ENCODE measurements at places on chromosomes 5 and 9.
A peak's percentile ranks its signal among the peaks of the same experiment; 100 is the strongest.

DNA sequence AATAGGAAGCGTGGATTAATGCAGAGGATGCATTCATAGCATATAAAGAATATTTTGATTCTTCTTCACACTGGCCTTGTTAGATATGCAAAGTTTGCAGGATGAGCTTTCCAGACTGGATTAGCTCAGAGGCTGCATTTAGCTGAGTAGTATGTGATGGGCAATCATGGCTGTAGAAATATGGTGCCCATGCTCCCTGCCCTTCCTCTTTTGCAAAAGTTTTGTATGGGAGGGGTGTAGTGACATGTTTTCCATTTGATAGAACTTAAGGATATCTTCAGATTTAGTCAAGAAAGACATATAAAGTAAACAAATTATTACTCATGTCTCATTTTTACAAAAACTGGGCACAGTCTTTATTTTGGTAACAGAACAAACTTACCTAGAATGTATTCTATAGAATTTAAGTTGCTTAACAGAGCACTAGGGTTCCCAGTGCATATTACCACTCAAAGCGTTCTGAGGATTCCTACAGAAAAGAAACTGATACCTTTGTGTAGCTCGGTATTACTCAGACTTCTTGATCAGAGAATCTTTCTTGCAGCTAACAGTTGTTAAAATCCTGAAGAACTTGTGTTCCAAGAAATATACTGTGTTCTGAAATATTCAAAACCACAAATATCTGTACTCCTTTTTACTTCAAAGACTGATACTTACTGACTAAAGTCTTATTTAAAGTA lies 9.8 kb downstream of the GTF3C4 start:
- no peak for DNase-seq

DNA sequence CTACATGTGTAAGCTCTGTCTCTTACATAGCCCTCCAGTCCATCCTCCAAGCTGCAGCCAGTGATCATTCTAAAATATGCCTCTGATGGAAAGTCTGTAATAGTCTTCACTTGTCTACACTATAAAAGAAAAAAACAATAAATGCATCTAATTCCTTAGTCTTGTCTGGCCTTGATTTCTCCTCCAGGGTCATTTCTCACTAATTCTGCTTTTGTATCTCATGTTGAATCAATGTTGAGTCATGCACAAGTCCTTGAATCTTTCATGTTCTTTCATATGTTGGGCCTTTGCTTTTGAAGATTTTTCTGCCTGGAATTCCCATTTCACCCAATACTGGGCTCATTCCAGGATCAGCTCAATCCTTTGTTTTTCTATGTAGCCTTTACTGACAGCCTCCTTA lies 121.1 kb upstream of the TRIM32 start:
- peak; percentile 72 for DNase-seq

GRCh38 chr9:81685763-81686613 lies 3.4 kb downstream of the TLE1 start:
- no peak for DNase-seq

GRCh38 chr5:64939772-64940510 lies 171.2 kb downstream of the CWC27 start:
- DNase-seq, result peak; percentile 76

GRCh38 chr5:96745844-96746531 lies 61.8 kb downstream of the ERAP1 start:
- DNase-seq, result no peak

- no peak for DNase-seq
Observed at GRCh38 chr5:143213851-143214363, 189.6 kb downstream of the NR3C1 start.

- DNase-seq, result peak; percentile 47
Observed at GRCh38 chr5:177303121-177303924, at the start of the genes PRELID1 and RAB24. TSS of gene PRELID1 (plus strand) at chr5:177303799. CDS start at chr5:177303986, 187 bp downstream. TSS of gene RAB24 (minus strand) at chr5:177303719. CDS start at chr5:177303288, 431 bp downstream.

- DNase-seq, result no peak
Observed at GRCh38 chr9:120918931-120919842, 7.4 kb downstream of the TRAF1 start.

- DNase-seq, result no peak
Observed at GRCh38 chr5:138105709-138106108, 21.9 kb downstream of the WNT8A start.

- no peak for DNase-seq
Observed at GRCh38 chr5:179385914-179386313, 40.7 kb upstream of the ADAMTS2 start.

- peak; percentile 66 for DNase-seq
Observed at GRCh38 chr5:60287174-60287771, 393.7 kb upstream of the PDE4D start.

- no peak for DNase-seq
Observed at GRCh38 chr5:179767496-179768100, 26.2 kb upstream of the LTC4S start.

GRCh38 chr9:69009708-69010107 lies 4.2 kb downstream of the PRKACG start:
- peak; percentile 82 for DNase-seq

DNA sequence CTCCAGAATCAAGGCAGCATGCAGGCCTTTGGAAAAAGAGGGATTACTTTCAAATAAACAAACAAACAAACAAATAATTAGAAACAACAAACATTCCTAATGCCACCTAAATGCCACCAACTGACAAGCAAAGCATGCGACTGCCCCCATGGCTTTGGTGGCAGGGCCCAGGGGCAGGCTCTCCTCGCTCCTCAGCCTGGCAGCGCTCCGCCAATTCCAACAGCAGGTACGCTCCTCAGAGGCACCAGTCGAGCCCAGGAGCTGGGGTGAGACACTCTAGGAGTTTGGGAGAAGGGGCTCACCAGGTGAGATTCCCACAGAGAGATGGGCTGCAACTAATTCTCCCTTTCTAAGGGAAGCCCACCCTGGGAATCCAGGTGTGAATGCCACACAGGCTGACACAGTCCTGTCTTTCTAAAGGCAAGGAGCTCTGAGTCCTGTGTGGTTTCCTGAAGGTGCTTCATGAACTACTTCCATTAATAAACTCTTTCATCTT lies 27.8 kb downstream of the CSF2 start:
- no peak for DNase-seq

DNA sequence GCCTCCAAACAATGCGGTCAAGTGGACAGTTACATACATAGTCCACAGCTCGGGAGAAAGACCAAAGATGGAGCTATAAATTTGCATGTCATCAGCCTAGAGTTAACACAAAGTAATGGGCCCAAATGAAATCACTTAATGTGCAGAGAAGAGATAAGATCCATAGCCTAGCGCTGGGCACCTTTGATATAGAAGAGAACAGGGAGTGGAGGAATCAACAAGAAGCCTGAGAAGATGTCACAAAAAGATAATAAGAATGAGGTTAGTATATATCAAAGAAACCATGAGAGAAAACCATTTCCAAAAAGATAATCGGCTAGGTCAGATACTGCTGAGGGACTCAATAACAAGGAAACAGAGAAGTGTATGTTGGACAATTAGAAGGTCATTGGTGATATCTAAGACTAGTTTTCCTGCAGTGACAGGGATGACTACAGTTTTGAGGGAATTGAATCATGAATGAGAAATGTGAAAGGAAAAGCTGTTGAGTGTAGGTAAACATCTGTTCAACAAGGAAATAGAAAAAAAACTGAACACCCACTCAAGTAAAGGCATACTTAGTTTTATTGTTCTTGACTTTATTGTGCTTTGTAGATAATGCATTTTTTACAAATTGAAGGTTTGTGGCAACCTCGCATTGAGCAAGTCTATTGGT lies 68.7 kb upstream of the CDH6 start:
- DNase-seq, result peak; percentile 75

DNA sequence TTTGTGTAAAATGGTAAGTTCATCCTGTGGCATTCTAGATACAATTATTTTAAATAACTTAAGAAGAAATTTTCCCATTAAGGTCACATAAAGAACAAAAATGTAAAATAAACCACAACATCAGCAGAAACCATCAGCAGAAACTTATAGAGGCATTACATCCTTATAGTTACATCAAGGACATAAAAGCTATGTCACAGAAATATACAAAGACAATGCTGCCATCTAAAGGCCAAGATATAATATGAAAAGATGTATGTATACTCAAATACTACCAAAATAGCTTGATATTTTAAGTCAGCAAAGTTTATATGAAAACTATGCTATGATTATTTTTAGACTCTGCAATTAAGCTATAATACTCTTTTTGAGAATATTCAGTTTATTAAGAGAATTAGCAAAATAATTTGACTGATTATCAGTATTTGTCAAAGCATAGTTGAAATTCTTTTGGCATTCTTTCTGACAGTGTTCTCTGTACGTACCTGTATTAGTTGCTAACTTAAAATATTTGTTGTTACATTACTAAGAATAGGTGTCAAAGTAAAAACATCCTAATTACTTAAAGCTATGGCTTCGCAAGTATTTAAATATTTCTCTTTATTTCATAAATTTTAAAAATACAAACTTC lies 36.2 kb downstream of the FBXL17 start:
- DNase-seq, result peak; percentile 70

- peak; percentile 98 for DNase-seq
Observed at GRCh38 chr5:91162534-91163381, 220.4 kb downstream of the ARRDC3 start.

- peak; percentile 88 for DNase-seq
Observed at GRCh38 chr9:7671847-7672246, 127.7 kb downstream of the DMAC1 start.

- DNase-seq, result no peak
Observed at GRCh38 chr9:126517833-126518356, 95.8 kb upstream of the LMX1B start.

GRCh38 chr9:129696944-129697655 lies 31.7 kb downstream of the PRRX2 start:
- DNase-seq, result no peak

- no peak for DNase-seq
Observed at GRCh38 chr5:143156572-143156971, 246.9 kb downstream of the NR3C1 start.

- DNase-seq, result peak; percentile 22
Observed at GRCh38 chr9:33818167-33818846, 1.3 kb downstream of the UBE2R2 start.

Data from bronchial epithelial cell (primary cell).